Uterus (tissue), 4 donors: ENCODE measurements at places on chromosomes 16 and 17. TPM values are rescaled to one million over a fixed set of nuclear protein-coding genes. Genes with fewer than 3 reads are reported as not detected.

Gene MYH2
- total RNA-seq = 0.35 TPM

Gene CDK3
- total RNA-seq = 8.5 TPM

Gene OR1D2
- not detected for total RNA-seq

GRCh38 chr16:59385959-59386358 lies 651.8 kb upstream of the GOT2 start:
- DNase-seq = no peak
- H3K4me3 ChIP-seq = no peak overlapping the region
- no peaks in the 10 kb centered on the region for H3K4me1 ChIP-seq
- H3K27me3 ChIP-seq = no peaks in the 10 kb centered on the region

DNA sequence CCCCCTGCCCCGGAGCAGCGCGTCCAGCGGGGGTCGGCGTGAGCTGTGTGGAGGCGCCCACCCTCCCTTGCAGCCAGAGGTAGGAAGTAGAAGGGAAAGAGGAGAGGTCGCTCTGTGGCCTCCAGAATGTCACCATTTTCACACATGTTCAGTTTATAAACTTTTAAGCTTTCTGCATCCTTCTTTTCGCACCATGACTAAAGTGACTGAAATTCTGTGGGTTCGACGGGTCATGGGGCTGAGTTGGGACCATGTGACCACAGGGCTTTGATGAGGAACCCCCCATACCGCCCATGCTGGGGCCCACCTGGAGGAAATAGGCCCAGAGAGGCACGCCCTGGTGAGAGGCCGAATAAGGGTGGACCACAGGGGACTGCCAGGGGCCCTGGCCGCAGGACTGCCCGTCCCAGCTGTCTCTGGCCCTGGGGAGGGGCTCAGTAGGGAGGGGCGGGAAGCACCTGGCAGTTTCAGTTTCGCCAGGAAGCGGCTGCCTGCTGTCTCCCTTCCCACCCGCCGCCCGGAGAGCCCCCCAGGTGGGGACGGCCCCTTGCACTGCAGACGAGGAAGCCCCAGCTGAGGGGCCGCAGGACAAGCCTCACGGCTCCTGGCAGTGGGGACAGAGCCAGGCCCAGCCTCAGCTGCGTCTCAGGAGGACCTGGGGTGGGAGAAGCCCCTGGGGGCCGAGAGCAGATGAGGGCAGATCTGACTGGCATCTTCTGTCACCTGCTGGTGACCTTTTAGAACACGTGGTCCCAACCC lies 9.0 kb downstream of the CBFA2T3 start:
- no peaks in the 10 kb centered on the region for H3K27me3 ChIP-seq
- DNase-seq = no peak
- H3K36me3 ChIP-seq = no peaks in the 10 kb centered on the region
- no peak overlapping the region for H3K4me3 ChIP-seq

GRCh38 chr16:71707199-71707598 lies 17.3 kb downstream of the PHLPP2 start:
- H3K4me1 ChIP-seq = no peaks in the 10 kb centered on the region
- no peak overlapping the region for H3K4me3 ChIP-seq
- H3K36me3 ChIP-seq = no peaks in the 10 kb centered on the region
- no peak for DNase-seq
- H3K27ac ChIP-seq = no peak overlapping the region
- H3K27me3 ChIP-seq = no peaks in the 10 kb centered on the region

- no peaks in the 10 kb centered on the region for H3K4me1 ChIP-seq
- no peak overlapping the region for H3K27ac ChIP-seq
- no peaks in the 10 kb centered on the region for H3K36me3 ChIP-seq
- H3K27me3 ChIP-seq = no peaks in the 10 kb centered on the region
- no peak overlapping the region for H3K4me3 ChIP-seq
Measured at GRCh38 chr17:13994050-13994449, 75.3 kb upstream of the COX10 start.

- H3K4me3 ChIP-seq = no peak overlapping the region
- H3K27me3 ChIP-seq = no peaks in the 10 kb centered on the region
- no peaks in the 10 kb centered on the region for H3K36me3 ChIP-seq
- peak; percentile 57 for DNase-seq
Measured at GRCh38 chr16:85136702-85137322, 24.5 kb upstream of the CIBAR2 start.

DNA sequence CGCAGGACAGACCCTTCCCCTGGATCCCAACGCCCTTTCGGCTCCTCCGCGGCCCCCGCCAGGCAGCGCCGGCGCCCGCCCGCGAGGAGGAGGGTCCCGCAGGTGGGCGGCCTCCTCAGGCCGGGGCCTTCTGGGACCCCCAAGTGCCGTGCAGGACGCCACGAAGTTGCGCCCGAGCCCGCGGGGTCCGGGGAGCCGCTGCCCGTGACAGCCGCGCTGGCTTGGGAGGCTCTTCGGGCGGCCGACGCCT lies 504 bp downstream of the ERN1 start:
- DNase-seq = no peak
- H3K4me3 ChIP-seq = peak overlapping the region; percentile 51
- peak overlapping the region; percentile 91 for H3K27ac ChIP-seq
- no peaks in the 10 kb centered on the region for H3K36me3 ChIP-seq
